Stimulated activated naive CD8-positive, alpha-beta T cell treated with anti-CD3 and anti-CD28 coated beads, Interleukin-15, Interleukin-2, amounts not matched to agents 100 U/mL and 50 U/mL, for 24 hours (primary cell): ENCODE measurements at places on chromosomes 5 and 9.

DNA sequence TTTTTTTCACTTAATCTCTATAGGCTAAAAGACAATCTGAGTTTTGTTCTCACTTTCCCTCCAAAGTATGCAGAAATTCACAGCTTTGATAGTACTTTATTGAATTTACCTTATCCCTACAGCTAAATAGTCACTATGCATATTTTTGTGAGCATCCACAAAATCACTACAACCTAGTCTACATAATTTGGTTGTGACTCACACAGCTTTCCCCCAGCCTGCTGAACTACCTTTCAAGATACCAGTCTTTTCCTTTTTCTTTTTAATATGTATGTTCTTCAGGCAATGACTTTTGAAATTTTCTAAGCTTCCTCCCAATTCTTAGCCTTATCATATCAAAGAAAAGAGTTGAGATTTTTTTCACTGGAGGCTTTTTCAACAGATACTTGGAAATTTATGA, 347.3 kb upstream of the CDH6 start:
- DNase-seq = no peak

GRCh38 chr5:55672477-55672911, 39.6 kb downstream of the SLC38A9 start:
- DNase-seq = no peak

- DNase-seq = no peak
Observed at GRCh38 chr5:80503641-80504040, 15.7 kb downstream of the FAM151B start.

GRCh38 chr5:1208743-1209488, 7.5 kb downstream of the SLC6A19 start:
- DNase-seq = no peak

DNA sequence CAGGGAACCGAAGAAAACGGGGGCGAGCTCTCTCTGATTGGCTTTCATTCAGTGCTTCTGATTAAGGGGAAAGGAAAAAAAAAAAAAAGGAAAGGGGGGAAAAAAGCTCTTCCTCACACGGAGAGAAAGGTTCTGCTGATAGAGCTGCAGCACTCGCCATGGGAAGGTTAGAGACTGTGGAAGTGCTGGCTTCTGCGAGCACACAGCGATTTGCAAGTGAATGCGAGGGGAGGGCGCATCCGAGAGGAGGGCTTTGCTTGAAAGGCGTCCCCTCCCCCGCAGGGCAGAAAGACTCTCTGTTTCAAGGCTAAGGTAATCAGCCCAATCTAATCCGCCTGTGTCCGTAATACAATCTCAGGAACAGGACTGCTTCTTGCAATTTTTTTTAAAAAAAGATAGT, at the start of gene CDH10:
Gene CDH10 (minus strand): TSS at position 218 of the 400 bp plus-strand sequence. CDS start 51,488 bp downstream, outside the sequence.
- no peak for DNase-seq

- no peak for DNase-seq
Observed at GRCh38 chr9:19386502-19387044, 6.5 kb upstream of the RPS6 start.

DNA sequence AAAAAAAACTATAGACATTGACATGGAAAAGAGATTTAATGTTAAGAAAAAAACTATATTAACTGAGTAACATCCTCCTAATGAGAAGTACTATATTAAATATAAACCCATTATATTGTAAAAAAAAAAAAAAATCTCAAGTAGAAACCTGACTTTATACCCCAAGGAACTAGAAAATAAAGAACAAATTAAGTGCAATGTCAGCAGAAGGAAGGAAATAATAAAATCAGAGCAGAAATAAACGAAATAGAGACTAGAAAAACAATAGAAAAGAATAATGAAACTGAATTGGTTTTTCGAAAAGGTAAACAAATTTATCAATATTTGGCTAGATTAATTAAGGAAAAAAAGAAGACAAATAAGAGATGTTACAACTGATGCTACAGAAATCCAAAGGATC, 329.1 kb upstream of the ZNF608 start:
- DNase-seq = no peak
